ENCODE measurements at places on chromosomes 11 and 22. TPM values are rescaled to one million over a fixed set of nuclear protein-coding genes. Genes with fewer than 3 reads are reported as not detected.

DNA sequence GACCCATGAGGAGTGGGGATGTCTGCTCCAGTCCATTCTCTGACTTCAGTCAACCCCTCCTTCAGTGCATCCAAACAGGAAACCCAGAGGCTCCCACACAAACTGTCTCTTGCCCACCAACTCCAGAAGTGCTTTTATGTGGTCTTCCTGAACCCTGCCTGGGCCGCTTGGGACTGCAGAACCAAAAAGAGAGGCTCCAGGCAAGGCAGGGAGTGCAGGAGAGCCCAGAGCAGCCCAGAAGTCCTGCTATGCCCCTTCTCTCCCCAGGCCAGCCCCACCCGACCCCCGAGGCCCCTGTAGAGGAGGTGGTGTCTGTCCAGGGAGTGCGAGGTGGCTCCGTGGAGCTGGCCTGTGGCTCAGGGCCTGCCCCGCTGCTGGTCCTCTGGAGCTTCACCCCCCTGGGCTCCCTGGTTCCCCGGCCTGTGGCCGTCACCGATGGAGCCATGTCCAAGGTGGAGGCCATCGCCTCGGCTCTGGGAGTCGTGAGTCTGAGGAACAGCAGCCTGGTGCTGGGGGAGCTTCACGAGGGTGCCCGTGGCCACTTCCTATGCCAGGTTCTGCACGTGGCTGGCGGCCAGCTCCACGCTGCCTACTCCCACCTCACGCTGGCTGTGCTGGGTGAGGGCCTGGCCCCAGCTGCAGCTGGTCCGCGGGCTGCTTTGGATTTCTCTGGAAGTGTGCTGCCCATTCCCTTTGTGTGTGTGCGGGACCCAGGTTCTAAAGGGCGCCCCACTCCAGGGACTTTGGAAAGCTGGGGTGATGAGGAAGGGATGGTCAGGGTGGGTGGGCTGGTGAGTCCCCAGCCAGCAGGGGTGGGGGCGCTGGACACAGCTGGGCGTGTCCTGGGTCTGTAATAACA, 1.8 kb downstream of the VSIG10L2 start:
- no peak for DNase-seq
- H3K27ac ChIP-seq: no peak overlapping the region
- no peaks in the 10 kb centered on the region for H3K4me1 ChIP-seq
- H3K27me3 ChIP-seq: peaks cover 3% of the 10 kb centered on the region

DNA sequence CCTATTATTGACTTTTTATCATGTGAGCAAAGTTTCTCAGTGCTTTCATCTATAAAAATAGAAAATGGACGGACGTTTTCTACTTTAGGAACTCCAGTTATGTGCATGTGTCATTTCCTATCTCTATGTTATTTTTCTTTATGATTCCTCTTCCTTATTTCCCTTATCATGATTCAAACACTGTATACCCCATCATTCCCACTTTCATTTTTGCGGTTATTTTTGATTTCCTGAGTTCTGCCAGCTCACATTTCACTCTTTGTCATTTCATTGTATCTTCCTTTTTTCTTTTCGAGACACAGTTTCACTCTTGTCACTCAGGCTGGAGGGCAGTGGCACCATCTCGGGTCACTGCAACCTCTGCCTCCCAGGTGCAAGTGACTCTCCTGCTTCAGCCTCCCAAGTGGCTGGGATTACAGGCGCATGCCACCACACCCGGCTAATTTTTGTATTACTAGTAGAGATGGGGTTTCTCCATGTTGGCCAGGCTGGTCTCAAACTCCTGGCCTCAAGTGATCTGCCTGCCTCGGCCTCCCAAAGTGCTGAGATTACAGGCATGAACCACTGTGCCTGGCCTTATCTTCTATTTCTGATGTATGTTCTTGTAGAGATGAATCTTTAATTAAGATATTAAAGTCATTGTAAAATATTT, 21.5 kb downstream of the C11orf58 start:
- H3K36me3 ChIP-seq: peaks cover 30% of the 10 kb centered on the region
- DNase-seq: no peak
- H3K27me3 ChIP-seq: no peaks in the 10 kb centered on the region
- H3K27ac ChIP-seq: peak overlapping the region; percentile 57
- no peak overlapping the region for H3K4me3 ChIP-seq

DNA sequence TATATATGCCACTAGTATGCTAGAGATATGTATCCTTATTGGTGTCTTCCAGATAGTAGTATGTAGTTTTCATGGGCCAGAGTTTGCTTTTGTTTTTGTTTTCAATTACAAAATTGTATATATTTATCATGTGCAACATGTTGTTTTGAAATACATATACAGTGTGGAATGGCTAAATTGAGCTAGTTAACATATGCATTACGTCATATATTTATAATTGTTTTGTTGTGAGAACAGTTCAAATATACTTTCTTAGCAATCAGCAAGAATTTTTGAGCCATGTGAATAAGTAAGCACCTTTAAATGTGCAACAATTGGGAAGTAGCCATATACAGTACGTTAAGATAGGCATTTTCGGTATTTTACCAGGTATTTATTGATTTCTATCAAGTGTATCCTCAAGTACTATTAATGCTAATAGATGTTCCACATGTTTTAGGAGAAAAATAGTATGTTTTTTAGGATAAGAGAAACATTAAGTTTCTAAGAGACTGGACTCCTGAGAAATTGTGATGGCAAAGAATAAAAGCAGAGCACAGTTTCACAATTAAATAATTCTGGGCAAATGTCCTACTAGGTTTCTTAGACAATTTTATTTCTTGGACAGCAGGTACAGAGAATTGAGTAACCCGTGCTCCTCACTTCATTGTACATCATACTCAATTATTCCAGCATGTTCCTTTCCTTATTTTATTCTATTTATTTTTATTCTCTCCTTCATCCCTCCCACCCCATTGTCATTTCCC, 60.5 kb upstream of the SLC5A12 start:
- H3K4me1 ChIP-seq: no peaks in the 10 kb centered on the region
- H3K4me3 ChIP-seq: no peak overlapping the region
- no peaks in the 10 kb centered on the region for H3K27me3 ChIP-seq
- no peak for DNase-seq
- no peak overlapping the region for H3K27ac ChIP-seq
- H3K36me3 ChIP-seq: no peaks in the 10 kb centered on the region

DNA sequence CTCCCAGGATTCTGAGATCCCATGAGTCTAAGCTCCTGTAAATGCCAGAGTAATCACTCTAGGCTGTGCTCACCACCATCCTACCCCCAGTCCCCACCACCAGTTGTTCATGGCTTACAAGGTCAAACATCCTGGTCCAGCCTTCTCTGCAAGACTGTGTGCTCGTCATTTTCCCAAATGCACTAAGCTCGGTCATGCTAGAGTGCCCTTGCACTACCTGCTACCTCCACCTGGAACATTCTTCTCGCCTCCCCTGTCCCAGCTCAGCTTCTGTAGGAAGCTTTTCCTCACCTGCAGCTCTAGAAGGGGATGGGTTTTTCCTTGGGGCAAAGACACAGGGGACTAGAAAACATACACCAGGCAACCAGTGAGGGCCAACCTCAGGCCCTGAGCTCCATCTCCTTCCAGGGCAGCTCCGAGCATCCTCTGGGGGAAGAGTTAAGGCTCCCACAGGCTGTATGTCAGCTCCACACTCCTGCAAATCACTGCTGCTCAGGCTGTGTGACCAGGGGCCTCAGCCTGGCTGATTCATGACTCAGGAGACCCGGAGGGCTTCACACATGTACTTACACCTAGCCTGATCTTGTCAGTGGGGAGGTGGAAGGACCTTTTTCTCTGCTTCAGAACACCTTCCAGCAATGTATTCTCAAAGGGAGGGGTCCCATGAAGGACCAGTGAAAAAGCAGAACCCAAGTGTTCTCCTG, 37.2 kb upstream of the CSNK2A3 start:
- H3K27me3 ChIP-seq: peaks cover 2% of the 10 kb centered on the region
- H3K36me3 ChIP-seq: no peaks in the 10 kb centered on the region
- no peak overlapping the region for H3K27ac ChIP-seq
- DNase-seq: no peak
- H3K4me1 ChIP-seq: no peaks in the 10 kb centered on the region

DNA sequence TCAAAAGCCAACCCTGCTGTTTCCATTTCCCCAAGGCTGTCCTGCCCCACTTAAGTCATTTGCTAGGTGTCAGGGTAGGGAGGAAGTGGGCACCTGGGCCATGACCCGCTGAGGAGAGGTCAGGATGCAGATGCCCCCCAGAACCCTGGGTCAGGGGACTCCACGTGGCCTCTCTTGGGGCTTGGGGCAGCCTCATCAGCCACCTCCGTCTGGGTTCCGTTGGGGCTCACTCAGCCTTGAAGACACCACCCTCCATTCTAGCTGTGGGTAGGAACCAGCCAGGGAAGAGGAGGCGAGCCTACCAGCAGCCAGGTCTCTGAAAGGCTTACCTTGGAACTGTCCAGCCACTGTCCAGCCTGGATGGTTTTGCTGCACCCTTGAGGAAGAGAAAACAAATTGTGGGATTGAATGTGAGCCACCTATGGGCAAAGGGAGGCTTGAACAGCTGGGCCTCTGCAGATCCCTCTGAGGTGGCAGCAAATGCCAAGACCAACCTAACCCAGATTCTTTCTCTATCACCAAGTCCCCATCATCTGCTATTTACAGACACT, 2.5 kb downstream of the APOL4 start:
- no peak overlapping the region for H3K4me3 ChIP-seq
- peaks cover 30% of the 10 kb centered on the region for H3K4me1 ChIP-seq
- no peak for DNase-seq
- no peak overlapping the region for H3K27ac ChIP-seq
- no peaks in the 10 kb centered on the region for H3K27me3 ChIP-seq
- H3K36me3 ChIP-seq: no peaks in the 10 kb centered on the region

DNA sequence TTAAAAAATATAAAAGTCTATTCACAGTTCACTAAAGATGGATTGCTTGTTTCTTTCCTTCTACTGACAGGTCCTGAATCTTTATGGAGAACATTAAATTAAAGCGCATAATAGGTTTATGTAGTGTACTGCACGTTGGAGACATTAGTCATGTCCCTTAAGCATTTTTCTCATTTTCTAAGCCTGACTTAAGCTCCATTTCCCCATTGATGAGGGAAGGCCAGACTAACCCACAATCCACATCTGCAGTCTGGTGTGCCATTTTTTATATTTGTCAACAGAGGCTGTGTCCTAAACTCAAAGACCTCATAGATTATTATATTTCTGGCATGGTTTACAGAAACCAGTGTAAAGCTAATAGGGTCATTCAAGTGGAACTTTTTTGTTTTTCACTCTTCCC, 39.9 kb downstream of the CADM1 start:
- no peak for DNase-seq
- H3K27me3 ChIP-seq: peaks cover 3% of the 10 kb centered on the region
- no peak overlapping the region for H3K4me3 ChIP-seq
- H3K4me1 ChIP-seq: no peaks in the 10 kb centered on the region
- no peak overlapping the region for H3K27ac ChIP-seq

DNA sequence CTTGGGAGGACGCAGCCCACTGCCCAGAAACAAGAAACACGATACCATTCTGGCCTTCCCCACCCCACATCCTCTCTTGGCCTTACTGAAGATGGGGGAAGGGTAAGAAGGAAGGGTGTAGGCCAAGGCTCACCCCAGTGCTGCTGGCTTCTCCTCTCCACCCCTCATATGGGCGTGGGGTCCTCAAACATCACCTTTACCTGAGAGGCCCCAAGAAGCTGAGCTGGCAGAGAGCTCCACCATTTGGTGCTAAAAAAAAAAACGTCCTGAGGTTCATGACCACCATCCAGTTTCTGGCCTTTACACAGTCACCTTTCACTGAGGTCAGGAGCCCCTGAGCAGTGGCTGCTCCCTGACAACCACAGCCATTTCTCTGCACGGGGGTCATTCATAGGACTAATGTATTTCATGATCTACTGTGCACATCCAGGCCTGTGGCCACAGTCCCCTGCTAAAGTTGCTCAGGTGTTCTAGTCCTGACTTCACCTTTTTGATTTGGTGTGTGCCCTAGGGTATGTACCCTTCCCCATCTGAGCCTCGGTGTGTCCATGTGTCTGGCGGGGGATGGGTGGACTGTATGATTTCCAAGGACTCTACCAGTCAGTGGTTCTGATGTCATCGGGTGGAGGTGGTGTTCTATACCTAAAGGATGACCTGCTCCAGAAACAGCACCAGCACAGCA, 15.1 kb downstream of the RHOG start:
- H3K4me3 ChIP-seq: no peak overlapping the region
- no peaks in the 10 kb centered on the region for H3K27me3 ChIP-seq
- peaks cover 39% of the 10 kb centered on the region for H3K4me1 ChIP-seq
- peak overlapping the region; percentile 76 for H3K27ac ChIP-seq

DNA sequence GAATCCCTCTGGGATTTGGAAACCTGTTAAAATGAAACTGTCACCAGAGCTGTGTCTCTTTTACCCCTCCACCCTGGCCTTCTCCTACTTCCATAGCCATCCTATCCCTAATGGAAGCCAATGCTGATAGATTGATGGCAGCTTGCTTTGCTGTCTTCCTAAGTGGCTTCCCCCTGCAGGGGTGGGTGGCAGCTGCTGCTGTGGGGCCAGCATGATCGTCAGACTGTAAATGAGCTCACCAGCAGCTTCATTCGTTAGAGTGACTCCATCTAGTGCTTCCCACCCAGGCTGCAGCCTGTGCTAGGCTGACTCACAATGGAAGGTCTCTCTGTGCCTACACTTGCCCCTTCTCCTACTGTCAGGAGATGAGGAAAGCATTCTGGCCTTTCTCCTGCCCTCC, 311.0 kb downstream of the BUD13 start:
- H3K4me3 ChIP-seq: no peak overlapping the region
- no peaks in the 10 kb centered on the region for H3K4me1 ChIP-seq
- peaks cover 8% of the 10 kb centered on the region for H3K27me3 ChIP-seq
- no peak for DNase-seq
- H3K36me3 ChIP-seq: no peaks in the 10 kb centered on the region
- H3K27ac ChIP-seq: no peak overlapping the region

GRCh38 chr11:62911137-62912130, 9.7 kb downstream of the CHRM1 start:
- peaks cover 5% of the 10 kb centered on the region for H3K27me3 ChIP-seq
- H3K36me3 ChIP-seq: no peaks in the 10 kb centered on the region
- no peaks in the 10 kb centered on the region for H3K4me1 ChIP-seq
- H3K4me3 ChIP-seq: no peak overlapping the region
- DNase-seq: no peak

DNA sequence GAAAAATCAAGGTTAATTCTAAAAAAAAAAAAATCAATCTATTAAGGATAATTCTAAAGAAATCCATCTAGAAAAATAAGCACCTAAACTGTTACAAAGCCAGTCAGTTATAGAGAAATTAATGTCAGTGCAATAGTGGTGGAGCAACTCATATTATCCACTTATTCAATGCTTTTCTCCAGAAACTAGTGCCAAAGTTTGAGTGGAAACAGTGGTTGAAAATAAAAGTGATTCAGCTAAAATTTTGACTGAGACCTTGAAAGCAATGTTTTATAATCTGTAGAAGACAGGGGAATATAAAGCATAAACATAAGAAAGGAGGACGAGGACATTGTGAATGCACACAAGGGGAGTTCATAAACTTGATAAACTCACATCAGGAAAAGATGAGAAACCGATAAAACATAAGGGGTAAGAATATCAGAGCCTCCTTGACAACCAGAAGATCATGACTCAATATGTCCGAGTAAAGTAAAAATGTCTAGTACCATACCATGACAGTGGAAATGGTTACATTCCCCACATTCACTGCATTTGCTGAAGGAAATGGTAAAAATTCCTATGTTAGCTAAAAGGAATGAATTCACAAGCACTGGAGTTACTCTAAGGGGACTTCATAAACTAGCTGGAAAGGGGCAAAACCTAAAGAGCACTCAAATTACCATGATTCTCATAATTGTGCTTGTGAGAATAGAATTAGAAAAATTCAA, 58.7 kb upstream of the SLC5A12 start:
- no peak overlapping the region for H3K27ac ChIP-seq
- DNase-seq: no peak
- no peaks in the 10 kb centered on the region for H3K27me3 ChIP-seq

ELFN2 gene
- total RNA-seq: 0.52 TPM

APOC3 gene
- total RNA-seq: not detected

SLC6A5 gene
- not detected for total RNA-seq

All from activated CD8-positive, alpha-beta T cell treated with anti-CD3 and anti-CD28 coated beads for 36 hours (primary cell).